Foreskin keratinocyte (primary cell): ENCODE measurements at places on chromosomes 12 and 14.
A peak's percentile ranks its signal among the peaks of the same experiment; 100 is the strongest.

GRCh38 chr12:59040656-59041055 lies 120.4 kb upstream of the LRIG3 start:
- DNase-seq, result peak; percentile 83

- peak; percentile 76 for DNase-seq
Measured at GRCh38 chr12:55937981-55938380, 7.0 kb downstream of the DGKA start.

DNA sequence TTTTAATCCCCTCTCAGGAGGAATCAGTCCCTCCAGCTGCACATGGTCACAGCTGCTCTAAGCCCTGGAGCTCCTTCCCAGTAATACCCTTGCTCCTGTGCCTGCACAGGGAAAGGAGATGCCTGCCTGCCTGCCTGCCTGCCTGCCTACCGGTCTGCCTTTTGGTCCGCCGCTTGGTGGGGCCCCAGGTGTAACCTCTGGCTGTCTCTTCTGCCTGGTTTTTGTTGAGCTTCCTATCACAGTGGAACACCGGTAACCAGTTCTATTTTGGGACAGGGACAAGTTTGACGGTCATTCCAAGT lies 99.8 kb downstream of the DAD1 start:
- no peak for DNase-seq

DNA sequence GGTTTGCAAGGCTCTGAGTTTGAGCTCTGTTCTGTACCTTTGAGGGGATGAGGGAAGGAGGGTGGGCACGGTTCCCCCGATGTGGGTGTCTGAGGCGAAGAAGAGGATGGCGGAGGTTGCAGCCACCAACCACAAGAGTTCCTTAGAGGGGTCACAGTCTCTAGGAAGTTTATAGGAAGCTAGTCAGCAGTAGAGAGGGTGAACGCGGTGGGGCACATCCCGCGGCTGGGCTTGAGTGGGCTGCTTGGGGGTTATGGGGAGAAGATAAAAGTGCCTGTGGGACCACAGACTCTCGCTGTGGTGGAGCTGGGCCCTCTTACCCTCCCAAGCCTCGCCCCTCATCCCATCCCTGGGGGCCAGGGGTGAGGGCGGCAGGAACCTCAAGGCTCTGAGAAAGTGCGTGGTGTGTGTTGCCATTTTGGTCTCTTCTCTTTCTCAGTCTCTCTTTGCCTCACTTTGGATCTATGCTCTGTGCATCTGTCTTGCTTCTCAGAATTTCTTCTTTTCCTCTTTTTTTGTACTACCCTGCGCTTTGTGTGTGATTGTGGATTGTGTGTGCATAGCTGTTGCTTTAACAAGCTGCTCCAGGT lies 2.7 kb downstream of the CD4 start:
- no peak for DNase-seq

DNA sequence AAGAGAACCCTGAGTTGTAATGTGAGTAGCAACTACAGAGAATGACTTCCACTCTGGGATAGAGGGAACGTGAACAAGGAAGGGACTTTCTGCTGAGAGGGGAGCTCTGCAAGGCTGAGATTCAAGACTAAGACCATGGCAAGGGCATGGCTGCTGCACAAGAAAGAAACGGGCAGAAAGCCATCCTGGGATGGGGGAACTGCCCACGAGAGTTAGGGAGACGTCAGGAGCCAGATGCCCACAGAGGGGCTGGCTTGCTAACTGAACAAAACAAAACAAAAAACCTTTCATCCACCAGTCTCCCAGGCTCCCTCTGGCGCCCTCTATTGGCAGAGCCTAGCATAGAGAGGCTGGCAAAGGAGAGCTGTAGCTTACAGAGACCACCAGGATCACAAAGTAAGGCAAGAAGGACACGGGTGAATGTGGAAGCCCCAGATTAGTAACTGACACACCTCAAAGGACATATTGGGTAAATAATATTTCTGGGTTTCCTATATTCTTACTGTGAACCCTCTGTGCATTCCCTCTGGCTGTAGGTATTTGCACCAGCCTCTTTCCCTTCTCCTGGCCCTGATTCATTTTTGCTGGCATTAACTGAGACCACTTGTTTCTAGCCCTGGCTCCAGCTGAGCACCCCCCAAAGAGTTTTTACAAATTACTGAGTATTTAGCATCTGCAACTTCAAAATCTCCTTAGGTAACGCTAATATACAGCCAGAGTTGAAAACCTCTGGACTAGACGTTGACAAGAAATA lies 338.3 kb downstream of the EMP1 start:
- DNase-seq, result peak; percentile 4

GRCh38 chr14:51006781-51007211 lies 62.5 kb upstream of the PYGL start:
- DNase-seq, result peak; percentile 8

- no peak for DNase-seq
Measured at GRCh38 chr12:13627536-13627935, 353.9 kb downstream of the GRIN2B start.

DNA sequence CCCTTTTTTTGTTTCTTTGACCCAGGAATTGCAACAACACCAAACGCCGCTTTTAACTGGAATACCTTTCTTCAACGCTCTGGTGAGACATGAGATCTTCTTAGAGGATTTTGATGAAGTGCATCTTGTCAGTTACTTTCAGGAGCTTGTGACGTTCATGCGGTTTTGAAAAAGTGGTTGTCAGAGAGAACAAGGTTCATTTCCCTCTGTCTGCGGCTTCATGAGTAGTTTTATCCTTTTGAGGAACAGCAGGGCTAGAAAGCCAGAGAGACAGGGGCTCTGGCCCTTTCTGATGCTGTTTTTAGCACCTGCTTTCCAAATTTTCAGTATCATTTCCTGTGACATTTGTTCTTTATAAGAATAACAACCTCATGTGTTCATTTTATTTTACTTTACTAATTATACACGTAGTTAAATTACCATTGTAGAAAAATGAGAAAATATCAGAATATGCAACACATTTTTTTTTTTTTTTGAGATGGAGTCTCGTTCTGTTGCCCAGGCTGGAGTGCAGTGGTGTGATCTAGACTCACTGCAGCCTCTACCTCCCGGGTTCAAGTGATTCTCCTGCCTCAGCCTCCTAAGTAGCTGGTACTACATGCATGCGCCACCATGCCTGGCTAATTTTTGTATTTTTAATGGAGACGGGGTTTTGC lies 61.8 kb downstream of the GLT1D1 start:
- no peak for DNase-seq

- peak; percentile 68 for DNase-seq
Measured at GRCh38 chr12:55966408-55967281, at the start of gene CDK2. TSS of gene CDK2 (plus strand) at chr12:55966830. CDS start at chr12:55967009, 179 bp downstream.

- peak; percentile 84 for DNase-seq
Measured at GRCh38 chr14:99249389-99249788, 22.6 kb downstream of the BCL11B start.

GRCh38 chr12:109446-109845 lies 42.9 kb downstream of the IQSEC3 start:
- no peak for DNase-seq

- DNase-seq, result no peak
Measured at GRCh38 chr12:76864791-76865400, 13.9 kb downstream of the CSRP2 start.

DNA sequence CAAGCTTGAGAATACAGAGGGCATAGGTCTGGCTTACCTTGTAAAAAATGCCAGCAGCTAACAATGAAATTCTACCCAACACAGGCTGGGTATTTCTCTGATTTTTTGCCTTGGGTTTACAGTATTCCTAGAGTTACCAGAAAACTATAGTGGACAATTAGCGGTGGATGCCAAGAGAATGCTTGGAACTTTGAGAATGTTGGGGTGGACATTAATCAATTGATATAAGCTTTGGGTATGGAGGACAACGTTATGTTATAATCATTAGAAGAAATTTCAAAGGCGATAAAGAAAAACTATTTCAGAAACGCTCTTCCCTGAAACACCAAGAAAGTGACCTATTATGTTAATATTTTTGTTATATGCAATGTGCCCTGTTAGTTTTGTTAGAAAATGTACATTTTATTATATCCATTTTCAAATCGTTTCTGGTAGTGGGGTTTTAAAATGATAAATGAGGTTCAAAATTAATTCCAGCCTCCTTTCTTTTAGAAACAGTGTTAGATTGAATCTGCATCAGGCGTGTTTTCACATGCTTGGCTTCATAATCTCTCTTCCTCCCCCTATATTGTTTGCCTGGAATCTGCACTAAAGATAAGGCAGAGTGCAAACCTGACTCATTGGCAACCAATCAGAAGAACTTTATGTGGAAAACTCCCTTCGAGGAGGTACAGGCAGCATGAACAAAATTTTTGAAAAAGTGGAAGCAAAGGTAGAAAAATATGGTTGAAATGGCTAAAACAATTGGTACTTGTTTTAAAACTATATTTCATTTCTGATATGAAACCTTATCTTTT lies 1.4 kb upstream of the PTPRQ start:
- peak; percentile 88 for DNase-seq

GRCh38 chr12:89825591-89826449 lies 117.2 kb upstream of the ATP2B1 start:
- DNase-seq, result no peak

GRCh38 chr14:55043528-55043927 lies 7.9 kb upstream of the MAPK1IP1L start:
- no peak for DNase-seq

DNA sequence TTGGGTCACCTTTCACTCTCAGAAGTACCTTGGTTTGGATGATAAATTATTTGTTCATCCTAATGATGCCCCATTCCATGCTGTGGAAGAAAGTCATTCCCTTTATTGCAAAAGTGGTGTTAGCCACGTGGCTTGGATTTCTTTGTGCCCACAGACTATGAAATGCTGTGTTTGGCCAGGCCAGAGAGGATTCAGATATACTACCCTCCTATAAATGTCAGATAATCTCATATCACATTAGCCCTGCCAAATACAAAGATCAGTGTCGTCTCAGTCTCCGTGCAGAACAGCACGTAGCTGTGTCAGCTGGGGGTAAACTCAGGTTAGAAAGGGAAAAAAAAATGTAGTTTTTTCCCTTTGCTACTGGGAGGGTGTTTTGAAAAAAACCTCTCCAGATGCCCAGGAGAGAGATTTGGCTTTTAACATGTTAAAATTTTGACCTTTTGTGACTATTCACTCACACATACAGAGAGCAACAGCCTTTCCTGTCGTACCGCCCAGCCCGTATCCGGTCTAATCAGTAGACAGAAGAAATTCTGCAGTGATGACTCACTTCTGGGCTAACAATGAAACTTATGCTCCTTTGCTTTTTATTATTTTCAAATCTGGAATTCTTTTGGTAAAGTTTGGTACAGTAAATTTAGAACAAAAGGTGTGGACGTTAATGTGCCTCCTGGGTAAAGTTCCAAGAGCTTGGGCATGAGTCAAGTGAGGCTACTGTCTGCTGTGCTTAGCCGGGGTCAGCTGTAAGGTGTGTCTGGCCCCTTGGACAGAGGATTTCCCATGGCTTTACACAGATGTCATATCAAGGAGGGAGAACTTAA lies 8.5 kb upstream of the PTPRB start:
- peak; percentile 86 for DNase-seq

- no peak for DNase-seq
Measured at GRCh38 chr14:98244966-98245569, 1026.9 kb downstream of the BCL11B start.

DNA sequence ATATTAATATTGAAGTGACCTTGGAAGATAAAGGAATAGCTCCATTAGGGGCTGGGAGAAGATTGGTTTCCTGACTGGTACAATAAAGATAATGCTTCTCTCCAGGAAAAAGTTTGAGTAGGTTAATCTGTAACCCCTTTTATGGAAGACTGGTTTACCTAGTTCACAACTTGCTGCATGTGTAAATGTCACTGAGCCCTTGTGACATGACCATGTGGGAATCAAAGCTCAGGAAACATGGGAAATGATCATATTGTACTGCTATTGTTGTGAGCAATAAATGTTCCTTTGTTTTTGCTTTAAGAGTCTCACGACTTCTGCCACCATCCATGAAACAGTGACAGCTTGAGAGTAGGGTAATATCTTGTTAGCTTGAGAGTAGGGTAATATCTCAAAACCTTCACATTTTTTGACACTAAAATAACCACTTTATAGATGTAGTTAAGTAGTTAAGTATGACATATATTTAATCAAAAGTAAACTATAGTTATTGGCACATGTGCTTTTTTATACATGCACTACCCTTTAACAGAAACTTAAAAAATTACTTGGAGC lies 1338.6 kb downstream of the FSCB start:
- DNase-seq, result no peak

DNA sequence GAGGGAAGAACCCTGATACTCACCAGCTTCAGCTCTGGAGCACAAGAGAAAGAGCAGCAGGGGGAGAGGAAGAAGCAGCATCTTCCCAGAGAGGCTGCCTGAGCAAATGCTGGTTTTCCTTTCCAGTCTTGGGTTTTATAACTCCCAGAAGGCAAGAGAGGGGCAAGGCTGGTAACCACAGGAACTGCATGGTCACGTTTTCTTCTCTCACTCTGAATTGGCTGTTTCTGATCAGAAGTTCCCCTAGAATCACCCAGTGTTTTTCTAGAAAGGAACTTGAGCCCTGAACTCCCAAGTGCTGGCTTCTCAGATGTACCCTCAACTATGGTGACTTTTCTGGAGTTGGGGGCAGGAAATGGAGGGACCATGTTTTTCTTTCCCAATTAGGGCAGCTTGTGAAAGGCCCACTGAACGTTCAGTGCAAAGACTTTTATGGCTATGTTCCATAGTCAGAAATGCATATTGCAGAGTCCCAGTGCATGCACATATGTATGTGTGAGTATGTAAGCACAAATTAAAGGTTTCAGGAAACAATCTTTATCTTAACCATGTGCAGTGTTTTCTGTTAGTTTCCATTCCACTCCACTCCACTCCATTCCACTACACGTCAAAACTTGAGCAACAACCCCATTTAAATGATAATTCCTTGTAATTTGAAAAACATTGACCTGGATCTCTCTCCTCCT lies at the start of gene CMA1:
TSS of gene CMA1 (minus strand) at position 111 of the 686 bp plus-strand sequence. CDS start at position 81, 30 bp downstream.
- no peak for DNase-seq

DNA sequence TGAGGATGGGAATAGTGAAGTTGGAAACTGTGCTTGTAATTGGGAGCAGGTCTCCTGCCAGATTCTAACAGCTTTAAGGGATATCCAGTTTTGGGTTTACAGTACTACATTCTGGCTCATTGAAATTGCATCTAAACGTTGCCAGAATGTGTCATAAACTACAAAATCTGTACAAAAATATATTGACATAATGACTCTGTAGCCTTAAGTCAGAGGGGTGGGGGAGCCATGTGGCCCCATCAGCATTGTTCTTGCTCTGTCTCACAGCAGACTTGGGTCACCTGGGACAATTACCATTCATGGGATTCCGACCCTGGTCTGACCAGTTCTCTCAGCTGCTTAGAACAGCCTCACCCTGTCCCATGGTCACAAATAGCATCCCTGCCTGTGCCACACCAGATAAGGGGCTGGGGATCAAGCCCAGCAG lies 43.3 kb upstream of the MED13L start:
- no peak for DNase-seq

DNA sequence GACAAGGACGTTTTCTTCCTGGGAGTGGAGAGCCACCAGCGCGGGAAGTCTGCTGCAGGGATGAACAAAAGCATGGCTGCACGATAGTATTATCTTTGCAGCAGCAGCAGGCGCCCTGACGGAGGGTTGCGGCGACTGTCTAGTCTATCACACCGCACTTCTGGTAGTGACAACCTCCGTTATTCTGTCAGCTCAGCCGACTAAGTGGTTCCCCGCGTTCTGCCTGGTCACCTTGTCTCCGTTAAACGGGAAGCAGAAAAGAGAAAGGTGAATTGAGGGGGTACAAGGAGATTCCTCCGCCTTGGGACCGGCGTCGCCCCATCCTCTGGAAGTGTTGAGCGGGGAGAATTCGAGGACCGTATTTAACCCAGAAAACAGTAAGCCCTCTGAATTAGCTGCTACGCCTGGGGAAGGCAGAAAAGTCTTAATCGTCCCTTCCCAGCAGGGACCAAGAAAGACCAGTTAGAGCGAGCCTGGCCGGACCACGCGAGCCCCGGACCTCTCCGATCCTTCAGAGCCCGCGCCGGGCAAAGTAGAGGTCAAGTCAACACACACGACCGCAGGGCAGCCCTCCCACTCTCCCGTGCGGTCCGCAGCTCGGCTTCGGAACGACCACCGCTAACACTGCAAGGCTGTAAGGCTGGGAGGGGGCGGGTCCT lies 536 bp upstream of the DAAM1 start:
- DNase-seq, result peak; percentile 29
